Uterus (tissue), 4 donors: ENCODE measurements at places on chromosomes 5 and 9.
A peak's percentile ranks its signal among the peaks of the same experiment; 100 is the strongest.

DNA sequence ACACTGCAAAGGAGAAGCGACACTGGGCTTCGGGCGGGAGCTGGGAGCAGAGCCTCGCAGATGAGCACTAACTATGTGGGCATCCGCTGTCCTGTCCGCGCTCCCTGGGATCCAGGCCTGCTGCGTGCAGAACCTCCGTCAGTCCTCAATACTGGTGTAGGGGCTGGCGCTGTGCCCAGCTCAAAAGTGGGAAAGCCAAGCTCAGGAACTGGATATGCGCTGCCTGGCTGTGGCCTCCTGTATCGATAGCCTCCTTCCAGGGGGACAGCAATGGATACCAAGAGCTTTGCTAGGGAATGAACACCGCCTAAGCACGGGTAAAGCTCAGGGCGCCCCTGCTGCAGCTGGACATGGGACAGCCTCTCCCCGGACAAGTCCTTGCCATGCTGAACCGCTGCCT, 270.4 kb downstream of the NSG2 start:
- no peak for DNase-seq

DNA sequence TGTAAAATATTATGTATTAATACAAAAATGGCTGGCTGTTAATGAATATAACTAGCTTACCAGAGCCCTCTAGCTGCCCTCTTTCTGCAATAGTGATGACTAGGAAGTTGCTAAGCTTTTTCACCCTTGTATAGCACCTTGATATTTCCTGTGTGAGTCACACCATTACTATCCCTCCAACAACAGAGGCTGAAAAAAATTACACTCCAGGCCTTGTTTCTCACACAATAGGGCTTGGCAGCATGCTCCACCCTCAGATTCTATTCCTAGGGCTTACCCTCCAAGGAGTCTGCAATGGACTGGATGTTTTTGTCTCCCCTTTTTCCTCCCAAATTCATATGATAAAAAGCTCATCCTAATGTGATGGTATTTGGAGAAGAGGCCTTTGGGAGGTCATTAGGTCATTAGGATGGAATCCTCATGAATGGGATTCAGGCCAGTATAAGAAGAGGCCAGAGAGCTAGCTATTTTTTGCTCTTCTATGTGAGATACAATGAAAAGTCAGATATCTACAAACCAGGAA, 184.6 kb upstream of the MAP1B start:
- DNase-seq: no peak

DNA sequence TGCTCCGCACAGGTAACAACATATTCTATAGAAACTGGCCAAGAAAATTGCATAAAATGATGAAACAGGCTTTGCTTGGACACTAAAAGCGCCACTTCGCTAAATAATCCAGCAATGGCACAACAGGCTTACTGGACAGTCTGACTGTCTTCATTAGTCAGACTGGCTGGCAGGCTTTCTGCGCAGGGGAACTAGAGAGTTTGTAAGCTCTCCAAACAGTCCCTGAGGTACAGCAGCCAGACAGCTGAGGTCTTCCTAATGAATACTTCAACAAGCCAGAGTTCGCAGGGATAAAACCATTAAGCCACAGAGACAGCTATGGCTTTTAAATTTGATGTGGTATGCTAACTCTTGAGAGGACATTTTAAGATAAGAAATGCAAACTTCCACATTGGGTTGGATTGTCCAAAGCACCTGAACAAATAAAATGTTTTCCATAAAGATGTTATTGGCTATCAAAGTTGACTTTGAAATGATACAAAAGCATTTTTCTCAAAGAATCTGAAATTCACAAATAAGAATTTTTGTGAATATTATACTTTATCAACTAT, 20.7 kb downstream of the PLK2 start:
- DNase-seq: no peak

GRCh38 chr5:147733075-147733474, 49.5 kb downstream of the JAKMIP2 start:
- DNase-seq: no peak

- DNase-seq: no peak
These were observed 112.7 kb downstream of the NRG2 start for GRCh38 chr5:139930406-139930805.

DNA sequence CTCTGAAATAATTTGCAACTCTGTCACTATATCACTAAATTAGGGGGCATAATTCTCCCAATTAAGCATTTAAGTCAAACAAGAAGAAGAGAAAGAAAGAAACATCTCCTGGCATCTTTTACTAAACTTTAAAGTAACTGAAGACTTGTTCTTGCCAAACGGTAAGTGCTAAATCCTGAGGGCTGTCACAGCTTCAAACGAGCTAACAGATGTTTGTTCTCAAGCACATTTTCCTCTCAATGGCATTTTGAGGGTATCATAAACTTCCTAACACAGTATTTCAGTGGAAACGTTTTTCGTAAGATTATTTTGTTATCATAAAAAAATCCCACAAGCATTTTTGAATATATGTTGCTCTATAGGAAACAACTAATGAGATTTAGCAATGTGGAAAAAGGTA, 169.5 kb upstream of the TAS2R1 start:
- no peak for DNase-seq

DNA sequence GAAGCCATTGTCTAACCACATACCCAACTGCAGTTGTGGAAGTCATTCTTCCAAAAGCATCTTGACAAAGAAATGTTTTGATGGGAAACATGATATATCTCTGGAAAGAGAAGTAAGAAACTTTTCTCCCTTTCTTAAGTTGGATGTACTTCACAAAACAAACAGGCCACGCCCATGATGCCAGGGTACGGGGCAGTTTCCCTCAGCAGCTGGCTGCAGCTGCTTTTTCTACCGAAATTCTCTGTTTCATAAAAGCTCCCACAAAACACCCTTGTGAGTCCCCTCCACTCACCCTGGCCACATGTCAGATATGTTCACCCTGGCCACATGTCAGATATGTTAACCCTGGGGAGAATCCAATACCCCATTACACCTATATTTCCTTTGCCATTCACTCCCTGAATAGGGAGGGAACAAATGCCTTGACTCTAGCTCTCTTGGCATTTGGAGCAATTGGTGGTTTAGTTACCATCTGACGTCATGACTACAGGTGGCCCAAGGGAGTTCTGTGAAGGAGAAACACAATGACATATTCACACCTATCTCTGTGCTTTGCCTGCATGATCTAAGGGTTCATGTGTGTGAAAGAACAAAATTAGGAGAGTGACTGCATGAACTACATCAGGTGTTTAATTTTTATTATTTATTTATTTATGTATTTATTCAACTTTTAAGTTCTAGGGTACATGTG, 103.0 kb downstream of the AOPEP start:
- no peak for DNase-seq

- no peak for DNase-seq
These were observed 319.1 kb upstream of the IRX4 start for GRCh38 chr5:2201832-2202231.

- no peak for DNase-seq
These were observed 776.2 kb downstream of the SEMA5A start for GRCh38 chr5:8769631-8770030.

GRCh38 chr5:30605693-30606268, 587.7 kb upstream of the CDH6 start:
- DNase-seq: no peak

GRCh38 chr9:137956688-137957385, 79.3 kb downstream of the CACNA1B start:
- DNase-seq: no peak

GRCh38 chr5:80251636-80252035, 4.2 kb downstream of the SERINC5 start:
- DNase-seq: no peak

- DNase-seq: no peak
These were observed 753.9 kb upstream of the PTPRD start for GRCh38 chr9:11366585-11367129.

GRCh38 chr9:92616199-92616641, 53.7 kb downstream of the IPPK start:
- peak; percentile 37 for DNase-seq

- no peak for DNase-seq
These were observed 8.7 kb upstream of the GFRA3 start for GRCh38 chr5:138282920-138283742.

GRCh38 chr5:78792345-78793055, 143.9 kb upstream of the LHFPL2 start:
- no peak for DNase-seq

- DNase-seq: no peak
These were observed 1296.8 kb upstream of the CDH6 start for GRCh38 chr5:29896646-29897045.

DNA sequence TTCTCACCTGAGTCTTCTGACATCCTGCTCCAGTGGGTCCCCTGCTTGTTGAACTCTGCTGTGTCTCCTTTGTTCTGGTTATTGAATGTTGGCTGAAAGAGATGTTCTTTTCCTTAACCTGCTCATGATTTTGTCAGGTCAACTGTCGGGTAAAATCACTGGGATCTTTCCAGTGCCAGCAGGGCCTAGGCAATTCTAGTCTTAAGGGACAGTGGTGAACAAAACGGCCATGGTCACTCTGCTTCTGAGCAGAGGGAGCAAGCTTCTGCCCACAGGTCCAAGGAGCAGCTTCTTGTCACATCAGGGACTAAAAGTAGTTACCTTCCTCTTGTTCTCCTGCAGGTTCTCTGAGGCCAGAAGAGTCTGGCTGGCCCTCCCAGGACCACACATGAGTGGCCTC, 65.6 kb downstream of the SEC61B start:
- no peak for DNase-seq

DNA sequence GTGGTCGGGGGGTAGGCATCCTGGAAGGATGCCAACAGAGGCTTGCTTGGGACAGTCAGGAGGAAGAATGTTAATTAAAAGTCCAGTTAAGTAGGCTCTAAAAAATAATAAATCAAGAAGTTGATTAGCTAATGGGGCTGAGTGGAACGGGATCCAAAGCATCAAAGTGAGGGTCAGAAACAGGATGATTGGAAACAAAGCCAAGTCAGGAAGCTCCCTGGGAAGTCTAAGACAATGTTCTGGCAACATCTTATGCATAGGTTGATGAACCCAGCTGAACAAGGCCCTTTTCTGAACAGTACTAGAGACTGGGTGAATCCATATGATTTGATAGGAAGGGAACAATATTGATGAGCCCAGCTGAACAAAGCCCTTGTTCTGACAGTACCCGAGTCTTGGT, 50.2 kb upstream of the STARD4 start:
- no peak for DNase-seq

GRCh38 chr5:96198356-96199058, 234.5 kb downstream of the PCSK1 start:
- DNase-seq: no peak

DNA sequence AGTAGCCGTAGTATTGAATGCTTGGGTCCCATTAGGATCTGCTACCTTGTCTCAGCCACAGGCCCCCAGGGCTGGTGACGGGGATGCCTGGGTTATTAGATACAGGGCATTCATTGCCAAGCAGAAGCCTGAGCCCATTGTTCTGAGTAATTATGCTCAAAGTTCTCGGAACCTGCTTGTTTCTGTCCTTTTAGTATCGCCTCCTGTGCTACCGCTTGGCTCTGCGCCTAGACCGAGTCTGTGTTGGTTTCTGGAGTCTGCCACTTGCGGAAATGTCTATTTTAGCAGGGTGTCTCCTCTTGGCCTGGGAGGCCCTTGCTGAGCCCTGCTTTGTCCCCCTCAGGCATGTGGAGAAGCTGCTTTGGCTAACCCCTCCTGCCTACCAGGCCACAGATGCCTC, 506.1 kb downstream of the BNC2 start:
- no peak for DNase-seq

- no peak for DNase-seq
These were observed 114.1 kb downstream of the BRINP1 start for GRCh38 chr9:119255116-119255515.

GRCh38 chr5:14211818-14212803, 69.0 kb downstream of the TRIO start:
- no peak for DNase-seq

GRCh38 chr5:9562141-9562540, 16.3 kb upstream of the SEMA5A start:
- no peak for DNase-seq

GRCh38 chr9:87292449-87293191, 205.0 kb upstream of the DAPK1 start:
- DNase-seq: no peak

DNA sequence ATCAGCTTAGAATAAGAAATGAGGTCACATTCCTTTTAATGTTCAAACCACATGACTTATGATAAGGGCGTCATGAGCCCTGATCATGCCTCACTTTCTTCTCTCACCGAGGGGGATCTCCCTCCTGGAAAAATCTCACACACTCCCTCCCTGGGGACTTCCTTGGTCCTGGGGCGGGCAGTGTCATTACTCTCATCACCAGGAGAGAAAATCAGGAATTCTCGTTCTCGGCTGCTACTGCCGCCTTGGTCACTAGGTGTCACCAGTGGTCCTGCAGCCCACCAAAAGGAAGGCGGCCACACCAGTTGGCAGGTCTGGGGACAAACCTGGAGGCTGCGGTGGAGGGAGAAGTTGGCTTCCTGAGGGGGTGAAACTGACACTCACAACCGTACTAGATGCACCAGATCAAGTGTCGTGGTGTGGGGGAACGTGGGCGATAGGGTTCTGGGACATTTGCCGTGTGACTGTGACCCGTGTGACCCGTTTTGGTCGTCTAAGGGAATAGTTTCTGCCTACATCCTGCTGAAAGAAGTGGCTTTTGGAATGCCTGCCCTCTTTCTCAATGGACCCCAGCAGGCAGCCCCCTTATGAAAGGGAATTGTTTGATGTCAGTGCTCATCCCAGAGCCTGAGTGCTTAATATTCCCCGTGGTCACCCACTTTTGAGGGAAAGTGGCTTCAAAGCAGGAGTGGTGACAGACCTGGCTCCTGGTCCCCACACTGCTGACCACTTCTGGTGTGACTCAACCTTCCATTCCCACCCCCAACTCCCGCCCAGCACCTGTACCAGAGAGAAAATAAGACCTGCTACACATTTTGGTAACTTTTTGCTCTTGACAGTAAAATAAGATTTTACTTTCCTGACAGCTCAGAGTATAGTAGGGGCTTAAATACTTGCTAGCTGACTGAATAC, 63.2 kb downstream of the ACER2 start:
- DNase-seq: peak; percentile 40

GRCh38 chr5:175246889-175247520, 197.0 kb downstream of the DRD1 start:
- no peak for DNase-seq

GRCh38 chr9:136577941-136578625, 32.2 kb upstream of the NOTCH1 start:
- DNase-seq: no peak

- DNase-seq: no peak
These were observed 48.2 kb downstream of the CSNK1A1 start for GRCh38 chr5:149503006-149503405.

DNA sequence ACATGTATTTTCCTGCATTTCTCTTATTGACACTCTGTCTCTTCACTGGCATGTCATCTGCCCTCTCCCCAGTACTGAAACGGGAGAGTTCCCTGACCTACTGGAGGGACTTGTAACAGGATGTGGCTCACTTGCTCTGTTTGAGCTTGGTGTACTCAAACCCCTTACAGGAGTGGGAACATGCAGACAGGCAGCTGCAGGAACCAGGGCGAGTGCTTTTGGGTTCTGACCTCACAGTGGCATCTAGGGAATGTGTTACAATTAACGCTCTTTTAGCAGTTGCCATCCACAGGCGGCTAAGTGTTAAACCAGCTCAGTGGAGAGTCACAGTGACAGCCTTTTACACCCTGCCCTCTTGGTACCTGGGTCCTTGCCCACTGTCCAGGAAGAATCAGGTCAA, 300.3 kb upstream of the GRAMD2B start:
- DNase-seq: no peak

GRCh38 chr5:172959824-172960799, 888 bp downstream of the RPL26L1 start:
- DNase-seq: no peak
